ENCODE measurements at places on chromosomes 2 and 18.

DNA sequence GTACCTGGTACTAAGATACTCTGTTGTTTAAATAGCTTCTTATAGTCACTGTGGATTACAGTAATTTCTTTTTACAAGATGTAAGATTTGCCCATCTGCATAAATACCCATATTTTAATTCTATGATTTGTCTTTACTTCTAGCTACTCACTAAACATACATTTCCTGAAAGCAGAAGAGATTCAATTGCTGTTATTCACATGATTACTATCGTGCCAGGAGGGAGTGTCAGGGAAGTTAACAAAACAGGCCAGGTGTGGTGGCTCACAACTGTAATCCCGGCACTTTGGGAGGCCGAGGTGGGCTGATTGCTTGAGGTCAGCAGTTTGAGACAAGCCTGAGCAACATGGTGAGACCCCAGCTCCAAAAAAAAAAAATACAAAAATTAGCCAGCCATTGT, 33.8 kb downstream of the PRKCE start:
- DNase-seq: no peak

GRCh38 chr2:36362291-36362690, 6.7 kb downstream of the CRIM1 start:
- DNase-seq: no peak

- no peak for DNase-seq
Measured at GRCh38 chr2:177174486-177174885, 38.1 kb upstream of the HNRNPA3 start.

- no peak for DNase-seq
Measured at GRCh38 chr2:7060631-7061449, 143.6 kb downstream of the RNF144A start.

DNA sequence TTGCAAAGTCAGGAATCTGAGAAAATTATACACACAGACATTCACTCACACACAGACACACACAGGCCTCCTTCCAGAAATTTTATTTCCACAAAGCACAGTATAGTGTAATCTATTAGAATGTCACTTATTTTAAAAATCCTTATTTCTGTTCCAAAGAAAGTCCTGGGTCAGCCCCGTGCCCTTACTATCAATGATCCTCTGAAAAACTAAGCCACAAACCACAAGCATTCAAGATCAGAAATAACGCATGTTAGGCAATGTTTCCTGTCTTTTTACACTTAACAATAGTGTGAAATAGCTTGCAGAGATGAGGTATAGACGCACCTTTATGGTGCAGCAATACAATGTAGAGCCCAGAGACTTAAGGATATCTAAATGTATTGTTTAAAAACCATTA, 25.8 kb downstream of the TBC1D8 start:
- DNase-seq: no peak

GRCh38 chr2:152065945-152066344, 32.9 kb downstream of the CACNB4 start:
- no peak for DNase-seq

GRCh38 chr2:24010477-24011249, 778 bp downstream of the MFSD2B start:
- DNase-seq: no peak

DNA sequence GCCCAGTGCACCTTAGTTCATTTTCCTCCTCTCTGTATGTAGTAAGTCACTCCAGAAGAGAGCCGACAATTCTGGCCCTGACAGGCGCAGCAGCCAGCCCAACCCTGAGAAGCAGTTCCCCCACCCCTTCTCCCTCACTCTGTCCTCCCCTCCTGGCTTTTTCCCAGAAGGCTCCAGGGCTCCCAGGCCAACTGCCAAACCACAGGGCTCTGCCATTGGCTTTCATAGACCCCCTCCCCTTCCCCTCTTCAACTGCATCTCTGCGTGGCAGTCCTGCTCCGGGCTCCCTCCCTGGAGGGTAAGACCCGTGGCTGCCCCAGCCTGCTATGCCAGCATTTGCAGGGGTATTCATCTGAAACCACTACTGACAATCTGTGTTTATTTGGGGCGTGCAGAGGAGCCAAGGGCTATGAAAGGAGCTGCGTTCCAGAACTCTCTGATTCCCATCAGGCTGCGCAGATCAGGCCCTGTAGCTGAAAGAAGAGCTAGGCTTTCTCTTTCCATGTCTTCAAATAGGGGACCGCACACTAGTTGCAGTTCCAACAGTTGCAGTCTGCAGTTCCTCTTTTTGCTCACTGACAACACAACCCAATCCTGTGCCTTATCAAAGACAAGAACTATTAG, 388.6 kb upstream of the TNP1 start:
- peak; percentile 87 for DNase-seq

- DNase-seq: no peak
Measured at GRCh38 chr18:63158676-63159291, 160.8 kb downstream of the BCL2 start.

- no peak for DNase-seq
Measured at GRCh38 chr2:160368988-160369930, 124.3 kb downstream of the RBMS1 start.

GRCh38 chr2:72579591-72580180, 246.1 kb downstream of the EXOC6B start:
- no peak for DNase-seq

DNA sequence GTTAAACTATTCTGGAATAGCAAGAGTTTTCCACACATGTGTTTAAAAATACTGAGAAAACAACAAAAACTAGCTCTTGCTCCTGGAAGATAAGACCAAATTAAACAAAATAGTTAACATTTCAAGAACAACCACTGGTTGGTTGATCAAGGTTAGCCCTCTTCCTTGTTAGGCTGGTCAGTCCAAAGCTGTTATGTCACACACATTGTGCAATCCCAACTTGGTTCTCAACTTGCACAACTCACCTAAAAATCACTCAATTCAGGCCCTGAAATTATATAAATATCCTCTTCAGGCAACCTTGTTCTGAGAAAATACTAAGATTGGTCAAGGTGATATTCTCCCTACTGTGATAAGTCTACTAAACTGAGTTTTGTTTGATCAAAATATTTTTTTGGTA, 169.7 kb upstream of the LRP1B start:
- DNase-seq: no peak

DNA sequence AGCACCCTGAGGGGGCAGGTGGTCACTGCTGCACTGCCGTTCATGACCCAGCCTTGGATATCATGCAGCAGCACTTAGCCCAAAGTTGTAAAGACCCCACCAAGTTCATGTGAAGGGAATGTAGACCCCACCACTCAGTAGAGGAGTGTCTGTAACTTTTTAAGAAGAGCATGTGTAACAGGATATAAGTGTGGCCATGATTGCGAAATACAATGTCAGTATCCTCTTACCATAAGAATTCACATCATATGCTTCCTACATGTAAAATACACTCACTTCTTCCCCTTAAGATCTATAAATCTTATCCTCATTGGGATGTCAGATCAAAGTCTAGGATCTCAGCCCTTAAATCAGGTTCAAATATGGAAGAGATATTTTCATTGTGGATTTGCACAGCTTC, 276.9 kb downstream of the PTPRM start:
- DNase-seq: no peak

DNA sequence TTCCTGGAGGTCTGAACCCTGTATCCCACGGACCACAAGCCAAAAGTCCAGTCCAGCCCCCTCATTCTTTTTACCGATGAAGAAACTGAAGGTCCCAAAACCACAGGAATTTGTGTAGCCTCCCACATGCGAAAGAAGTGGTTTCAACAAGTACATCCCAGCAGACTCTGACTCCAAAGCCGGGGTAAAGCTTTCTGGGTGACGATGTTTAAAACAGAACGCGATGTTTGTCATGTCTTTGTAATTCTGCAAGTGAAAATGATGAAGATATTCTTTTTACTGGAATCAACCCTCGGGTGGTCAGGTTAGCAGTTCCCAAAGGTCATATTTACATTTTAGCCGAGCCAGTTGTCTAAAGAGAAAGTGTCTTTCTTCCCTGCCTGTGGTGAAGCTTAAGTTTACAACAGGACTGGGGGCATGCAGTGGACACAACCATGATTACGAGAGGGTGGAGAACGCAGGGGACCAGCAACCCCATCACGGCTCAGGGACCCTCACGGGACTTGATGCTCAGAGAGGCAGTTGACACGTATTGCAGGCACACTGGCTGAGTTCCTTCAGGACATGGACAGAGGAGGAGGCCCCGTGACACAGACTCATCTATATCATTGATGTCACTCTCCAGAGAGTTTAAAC, 17.8 kb upstream of the TMEM131 start:
- DNase-seq: no peak

DNA sequence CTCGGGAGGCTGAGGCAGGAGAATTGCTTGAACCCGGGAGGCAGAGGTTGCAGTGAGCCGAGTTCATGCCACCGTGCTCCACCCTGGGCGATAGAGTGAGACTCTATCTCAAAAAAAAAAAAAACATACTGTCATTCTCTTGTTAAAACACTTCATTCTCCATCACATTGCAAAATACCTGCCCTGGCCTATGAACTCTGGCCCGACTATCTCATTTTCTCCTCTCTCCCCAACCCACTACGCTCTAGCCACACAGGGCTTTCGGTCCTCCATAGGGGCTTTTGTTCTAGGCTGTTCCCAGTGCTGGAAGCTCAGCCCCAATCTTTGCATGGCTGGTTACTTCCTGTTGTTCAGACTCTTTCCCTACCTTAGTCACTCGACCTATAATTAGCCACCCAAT, 10.3 kb downstream of the CEP76 start:
- DNase-seq: no peak

- DNase-seq: no peak
Measured at GRCh38 chr2:71790226-71791060, 337.1 kb downstream of the DYSF start.

- no peak for DNase-seq
Measured at GRCh38 chr2:20212459-20212870, 12.5 kb downstream of the SDC1 start.

DNA sequence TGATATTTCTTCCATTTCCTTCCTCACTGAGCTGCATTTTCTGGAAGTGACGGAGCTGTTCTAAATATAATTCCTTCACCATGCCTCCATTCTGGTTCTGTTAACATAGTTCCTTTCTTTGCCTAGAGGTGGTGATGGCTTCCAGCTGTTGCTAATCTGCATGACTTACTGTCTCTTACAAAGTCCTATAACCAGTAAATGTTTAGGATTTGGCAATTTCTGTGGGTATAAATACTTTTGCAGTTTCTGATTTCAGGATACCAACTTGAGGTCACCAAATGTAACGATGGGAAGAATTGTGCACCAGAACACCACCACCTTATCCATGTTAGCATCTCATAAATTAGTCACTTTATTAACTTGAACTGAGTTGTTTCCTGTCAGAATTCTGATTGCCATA, 101.7 kb upstream of the FN1 start:
- no peak for DNase-seq

- no peak for DNase-seq
Measured at GRCh38 chr2:215775106-215775505, 238.2 kb downstream of the MREG start.
